Hepatic stellate cell (primary cell): ENCODE measurements at places on chromosomes 3 and 15.
A peak's percentile ranks its signal among the peaks of the same experiment; 100 is the strongest.

DNA sequence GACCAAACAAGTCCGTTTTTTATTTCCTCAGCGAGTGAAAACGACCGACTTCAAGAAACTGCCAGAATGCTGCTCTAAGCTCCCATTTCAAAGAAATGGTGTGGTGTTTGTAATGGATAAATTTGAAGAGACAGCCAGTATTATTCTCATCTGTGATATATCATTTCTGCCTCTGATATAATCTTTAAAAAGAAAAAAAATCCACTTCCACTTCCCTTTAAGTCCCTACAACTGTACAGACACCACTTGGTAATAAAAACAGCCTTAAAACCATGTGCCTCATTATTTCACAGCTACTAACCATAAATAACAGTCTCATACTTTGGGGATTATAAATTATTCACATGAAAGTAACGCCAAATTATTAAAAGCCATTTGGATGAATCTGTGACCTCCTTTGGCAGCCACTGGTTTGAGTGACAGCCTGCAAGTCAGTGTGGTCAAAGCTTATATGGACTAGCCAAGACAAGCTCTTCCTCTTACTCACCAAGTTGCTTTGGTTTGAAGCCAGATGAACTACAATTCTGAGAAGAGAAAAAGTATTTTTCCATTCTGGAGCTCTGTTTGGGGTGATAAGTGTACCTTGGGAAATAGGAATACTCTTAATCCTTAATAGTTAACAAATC is 168.0 kb downstream of the SHOX2 start:
- no peak for DNase-seq

DNA sequence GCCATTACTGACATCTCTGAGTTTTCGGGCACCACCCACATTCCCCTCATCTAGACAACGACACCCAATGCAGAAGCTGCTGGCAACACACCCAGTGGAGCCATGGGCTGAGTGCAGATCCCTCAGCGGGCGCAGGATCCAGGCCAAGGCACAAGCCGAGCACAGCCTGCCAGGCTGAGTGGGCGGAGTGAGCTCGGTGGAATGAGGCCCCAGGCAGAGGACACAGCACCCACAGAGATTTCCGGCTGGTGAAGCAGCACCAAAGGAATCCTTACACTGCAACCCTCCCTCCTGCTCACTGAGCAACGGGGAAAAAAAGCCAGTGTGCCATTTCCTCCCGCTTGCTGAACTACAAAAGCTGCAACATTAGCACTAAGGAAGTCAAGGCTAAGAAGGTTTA is 34.3 kb downstream of the ZMAT3 start:
- peak; percentile 84 for DNase-seq

GRCh38 chr3:8762607-8763377 is 6.6 kb downstream of the OXTR start:
- no peak for DNase-seq

DNA sequence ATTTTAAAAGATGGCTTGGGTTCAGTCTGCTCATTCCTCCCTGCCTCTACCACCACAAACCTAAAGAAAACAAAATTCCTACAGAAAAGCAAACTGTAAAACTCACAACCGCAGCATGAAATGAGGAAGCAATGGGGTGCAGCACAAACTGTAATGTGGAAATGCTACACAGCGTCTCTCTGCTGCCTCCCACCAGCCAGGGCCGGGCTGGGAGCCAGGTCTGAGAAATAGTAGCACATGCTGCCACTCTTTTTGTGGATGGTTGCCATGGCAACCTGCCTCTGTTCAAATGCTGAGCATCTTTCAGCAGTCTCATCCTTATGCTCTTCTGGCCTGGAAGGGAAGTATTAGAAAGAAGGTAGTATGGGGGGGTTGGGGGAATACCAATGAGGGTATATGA is 55.4 kb downstream of the EOMES start:
- peak; percentile 55 for DNase-seq

DNA sequence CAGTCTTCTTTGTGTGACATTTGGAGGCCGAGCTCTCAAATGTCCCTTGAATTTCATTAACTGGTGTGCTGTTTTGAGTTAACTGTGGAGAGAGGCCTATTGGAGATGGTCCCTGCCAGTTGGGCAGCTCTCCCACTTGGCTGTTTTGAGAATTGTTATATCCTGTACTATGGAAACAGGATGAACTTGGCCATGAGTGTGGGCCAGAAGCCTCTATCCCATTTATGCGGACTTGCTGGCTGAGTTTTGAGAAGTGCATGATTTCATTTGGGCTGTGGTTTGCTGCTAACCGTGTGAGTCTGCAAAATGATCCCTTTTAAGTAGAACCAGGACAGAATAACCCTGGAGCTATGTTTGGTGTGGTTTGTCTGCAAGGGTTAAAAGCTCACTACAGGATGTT is 366.0 kb downstream of the PTPRG start:
- DNase-seq: peak; percentile 10

DNA sequence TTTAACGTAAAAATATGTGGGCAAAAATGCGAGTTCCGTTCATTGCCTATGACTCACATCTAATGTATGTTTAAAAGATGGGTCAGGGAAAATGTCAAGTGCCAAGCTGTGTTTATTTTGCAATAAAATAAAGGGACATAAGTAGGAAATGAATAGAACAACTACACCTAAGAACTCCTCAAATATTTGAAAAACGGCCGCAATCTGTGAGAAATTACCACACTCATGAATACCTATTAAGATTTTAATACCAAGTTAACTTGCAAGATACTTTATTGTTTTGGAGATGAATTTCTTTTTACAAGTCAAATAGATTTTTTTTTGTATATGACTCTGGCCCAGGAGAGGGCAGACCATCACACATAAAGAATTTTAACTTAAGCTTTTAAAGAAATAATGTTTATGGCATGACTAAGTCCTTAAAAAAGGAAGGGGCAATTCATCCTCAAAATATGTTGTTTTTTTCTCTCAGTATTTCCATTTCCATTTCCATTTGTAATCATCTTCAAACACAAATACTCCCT is 152.7 kb downstream of the SUCNR1 start:
- DNase-seq: peak; percentile 7

DNA sequence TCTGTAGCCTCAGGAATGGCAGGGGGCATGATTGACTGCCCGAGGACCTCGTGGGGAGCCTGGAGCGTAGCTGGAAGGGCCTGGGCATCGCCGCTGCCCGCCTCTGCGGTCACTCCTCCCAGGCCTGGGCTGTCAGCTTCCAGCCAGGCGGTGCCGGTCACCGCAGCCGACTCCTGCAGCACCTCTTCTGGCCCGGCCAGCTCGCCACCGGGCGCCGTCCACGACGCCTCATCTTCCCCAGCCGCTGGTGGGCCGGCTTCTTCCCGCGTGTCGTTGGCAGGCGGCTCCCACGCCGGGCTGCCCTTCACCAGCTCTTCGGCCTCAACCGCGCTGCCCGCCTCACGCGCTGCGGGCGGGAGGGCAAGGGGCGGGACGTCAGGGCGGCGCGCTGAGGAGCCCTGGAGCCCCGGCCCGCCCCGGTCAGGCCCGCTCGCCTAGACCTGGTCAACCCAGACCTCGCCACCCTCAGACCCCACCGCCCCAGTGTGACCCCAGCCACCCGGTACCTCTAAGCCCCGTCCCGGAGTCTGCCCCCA is 1.0 kb downstream of the CSPG5 start:
- DNase-seq: no peak

DNA sequence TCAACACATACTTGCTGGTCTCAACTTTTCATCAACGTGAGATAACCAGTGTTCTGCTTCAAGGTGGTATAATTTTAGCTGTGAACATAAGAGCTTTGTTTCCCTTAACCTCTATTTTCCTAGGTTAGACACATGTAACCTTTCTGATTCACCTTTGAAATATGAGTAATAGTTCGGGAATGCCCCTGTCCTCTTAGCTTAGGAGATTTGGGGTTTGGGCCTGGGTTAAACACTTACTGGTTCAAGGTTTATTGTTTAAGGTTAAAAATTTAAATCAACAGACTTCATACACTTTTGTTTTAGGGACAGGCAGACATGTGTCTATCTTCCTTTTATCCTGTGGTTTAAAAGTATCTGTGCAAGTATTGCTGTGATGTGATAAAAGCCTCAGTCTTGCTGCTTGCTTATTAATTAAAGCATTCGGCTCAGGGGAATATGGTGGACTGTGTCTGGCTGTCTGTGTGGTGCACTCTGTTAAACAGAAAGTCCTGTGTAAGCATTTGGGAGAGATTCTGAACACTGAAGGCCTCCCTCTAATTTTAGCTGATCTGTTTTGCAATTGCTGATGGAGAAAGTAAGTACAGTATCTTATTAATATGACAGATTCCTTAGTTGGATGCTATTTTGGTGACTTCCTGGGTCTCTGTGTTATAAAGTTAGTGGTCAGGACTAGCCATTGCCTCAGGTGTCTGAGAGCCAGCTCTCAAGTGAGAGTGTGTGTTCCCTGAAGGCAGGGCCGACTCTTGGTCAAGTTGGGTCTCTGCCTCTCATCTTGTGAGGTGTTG is 81.8 kb downstream of the USP13 start:
- DNase-seq: no peak

- DNase-seq: no peak
These were observed 355.3 kb upstream of the DCBLD2 start for GRCh38 chr3:99256788-99257187.

GRCh38 chr3:121863801-121864200 is 28.8 kb downstream of the EAF2 start:
- DNase-seq: no peak

DNA sequence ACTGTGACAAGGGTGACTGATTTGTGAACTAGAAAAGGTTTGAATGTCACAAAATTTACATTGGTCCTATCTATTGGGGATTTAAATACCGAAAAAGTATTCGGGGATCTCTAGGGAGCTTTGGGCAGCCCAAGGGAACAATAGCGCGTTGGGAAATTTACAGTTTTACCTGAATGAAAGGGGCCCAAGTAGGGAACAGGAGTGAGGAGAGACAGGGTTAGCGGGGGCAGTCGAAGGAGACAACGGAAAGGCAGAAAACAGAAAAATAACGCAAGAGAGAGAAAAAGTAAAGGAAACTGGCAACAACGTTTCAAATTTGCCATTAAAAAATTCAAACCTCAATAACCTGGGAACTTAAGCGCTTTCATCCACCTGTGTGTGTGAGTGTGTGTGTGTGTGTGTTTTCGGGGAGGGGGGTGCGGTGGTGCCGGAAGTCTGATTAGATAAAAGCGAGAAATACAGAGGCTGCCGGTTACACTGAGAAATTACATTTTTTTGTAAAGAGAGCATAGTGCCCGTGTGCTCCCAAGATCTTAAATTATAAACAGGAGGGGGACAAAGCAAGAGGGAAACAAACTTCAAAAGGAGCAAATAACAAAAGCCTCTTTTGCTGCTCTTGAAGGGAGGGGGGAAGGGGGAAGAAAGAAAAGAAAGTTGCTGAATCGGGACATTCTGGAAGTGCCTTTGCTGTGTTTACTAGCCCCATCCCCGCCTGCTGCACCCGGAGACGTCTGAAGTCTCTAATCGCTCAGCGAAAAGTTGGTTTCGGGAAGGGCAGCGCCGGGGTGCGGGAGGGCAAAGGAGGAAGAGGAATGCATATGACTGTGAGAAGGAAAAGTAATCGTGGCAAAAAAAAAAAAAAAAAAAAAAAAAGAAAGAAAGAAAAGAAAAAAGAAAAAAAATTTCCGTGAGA is 721 bp upstream of the ZIC1 start:
- no peak for DNase-seq

DNA sequence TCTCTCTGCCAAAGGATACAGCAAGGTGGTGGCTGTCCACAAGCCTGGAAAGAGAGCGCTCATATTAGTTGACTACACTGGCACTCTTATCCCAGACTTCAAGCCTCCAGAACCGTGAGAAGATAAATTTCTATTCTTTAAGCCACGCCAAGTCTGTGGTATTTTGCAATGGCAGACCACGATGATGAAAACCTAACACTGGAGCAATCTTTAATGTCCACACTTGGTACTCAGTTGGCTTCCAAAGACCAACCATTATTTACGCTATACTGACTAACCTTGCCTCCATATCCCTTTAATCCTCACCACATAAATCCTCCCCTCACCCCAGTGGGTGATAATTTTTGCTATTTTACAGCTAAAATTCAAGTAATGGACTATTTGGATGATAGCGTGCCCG is 16.9 kb upstream of the LACTB start:
- no peak for DNase-seq

DNA sequence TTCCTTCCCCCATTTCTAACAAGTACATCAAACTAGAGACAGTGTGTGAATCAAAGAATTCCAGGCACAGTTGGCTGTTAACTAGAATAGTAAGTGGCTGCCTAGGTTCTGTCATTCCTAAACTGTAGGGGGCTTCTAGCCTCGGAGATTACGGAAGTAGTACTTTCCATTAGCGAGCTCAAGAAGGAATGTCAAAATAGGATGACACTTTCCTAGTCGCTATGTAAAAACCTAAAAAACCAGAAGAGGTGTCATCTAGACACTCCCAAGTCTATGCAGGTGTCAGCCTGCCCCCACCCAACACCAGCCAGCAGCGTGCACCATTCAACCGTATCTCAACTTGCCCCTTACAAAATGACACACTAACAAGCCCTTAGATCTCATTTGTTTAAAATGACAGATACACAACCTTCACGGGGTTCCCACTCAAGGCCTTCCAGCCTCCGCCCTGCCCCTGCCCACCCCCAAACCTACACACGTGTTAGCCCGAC is 874 bp downstream of the INO80 start:
- DNase-seq: peak; percentile 39

DNA sequence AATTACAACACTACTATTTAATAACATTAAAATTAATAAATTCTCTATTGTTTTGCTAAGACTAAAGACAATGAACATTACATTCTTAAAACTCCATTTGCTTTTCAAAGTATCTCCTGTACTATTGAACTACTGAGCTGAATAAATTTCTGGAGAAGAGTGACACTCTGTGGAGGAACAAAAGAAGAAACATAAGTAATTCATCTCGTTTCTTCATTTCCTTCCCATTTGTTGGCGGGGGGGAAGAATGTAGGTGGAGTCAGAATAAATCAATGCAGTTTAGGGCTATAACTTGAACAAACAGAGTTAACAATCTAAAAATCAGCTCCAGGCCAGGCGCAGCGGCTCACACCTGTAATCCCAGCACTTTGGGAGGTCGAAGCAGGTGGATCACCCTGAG is 32.7 kb downstream of the EFHB start:
- DNase-seq: no peak

GRCh38 chr3:69339760-69340159 is 46.1 kb downstream of the FRMD4B start:
- DNase-seq: no peak

DNA sequence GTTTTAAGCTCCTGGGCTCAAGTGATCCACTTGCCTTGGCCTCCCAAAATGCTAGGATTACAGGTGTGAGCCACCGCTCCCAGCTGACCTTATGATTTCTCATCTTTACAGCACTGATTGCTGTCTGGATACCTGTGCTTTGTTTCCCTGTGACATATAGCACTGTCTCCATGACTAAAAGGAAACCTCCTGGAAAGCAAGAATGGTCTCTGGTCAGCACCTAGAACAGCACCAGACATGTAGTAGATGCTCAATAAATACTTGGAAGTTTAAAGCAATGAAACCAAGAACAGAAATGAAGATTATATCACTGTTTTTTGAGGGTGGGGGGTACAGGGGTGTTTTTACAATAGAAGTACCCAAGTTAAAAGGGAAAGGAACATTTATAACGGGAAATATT is 156.8 kb upstream of the ADAMTS9 start:
- DNase-seq: no peak
